Renal cortex interstitium (tissue), 15 donors: ENCODE measurements at places on chromosomes 6 and 20.

GRCh38 chr20:25397821-25398220, 7.2 kb upstream of the ABHD12 start:
- no peak for DNase-seq

- no peak for DNase-seq
Measured at GRCh38 chr6:80280262-80281010, 174.0 kb downstream of the BCKDHB start.

- no peak for DNase-seq
Measured at GRCh38 chr6:63529498-63529897, 42.8 kb upstream of the LOC128125822 start.

- no peak for DNase-seq
Measured at GRCh38 chr6:69647726-69648125, 149.1 kb downstream of the LMBRD1 start.
